ENCODE measurements at places on chromosomes 16 and 17. TPM values are rescaled to one million over a fixed set of nuclear protein-coding genes. Genes with fewer than 3 reads are reported as not detected.

Gene SGCA
- 158 TPM for total RNA-seq

Gene SLC2A4
- total RNA-seq, result 7.7 TPM

Gene SLC12A3
- not detected for total RNA-seq

Gene CD300H
- not detected for total RNA-seq

Gene DPEP3
- total RNA-seq, result not detected

Gene ATP2C2
- total RNA-seq, result 0.28 TPM

Gene DPEP2
- 6.1 TPM for total RNA-seq

Gene FOXJ1
- total RNA-seq, result not detected

Gene AOC2
- 0.68 TPM for total RNA-seq

Gene WNT9B
- 2.2 TPM for total RNA-seq

Gene ZP2
- not detected for total RNA-seq

Gene SHISA6
- under 0.01 TPM for total RNA-seq

Gene PABPN1L
- total RNA-seq, result not detected

Gene NPEPPS
- total RNA-seq, result 138 TPM

Gene CD79B
- 6.0 TPM for total RNA-seq

Gene GRAPL
- 3.0 TPM for total RNA-seq

Gene TEX19
- not detected for total RNA-seq

Gene ABCC12
- not detected for total RNA-seq

Gene ICAM2
- total RNA-seq, result 41.6 TPM

Gene MYH1
- not detected for total RNA-seq

Gene SCN4A
- not detected for total RNA-seq

Gene NUBP1
- 19.2 TPM for total RNA-seq

Gene ITFG1
- total RNA-seq, result 47.7 TPM

Gene OR1A1
- not detected for total RNA-seq

Gene TBC1D26
- not detected for total RNA-seq

Gene USP36
- 40.3 TPM for total RNA-seq

Gene KRTAP9-1
- total RNA-seq, result not detected

Gene IGF2BP1
- total RNA-seq, result not detected

Gene ESRP2
- 9.1 TPM for total RNA-seq

Gene MGAT5B
- total RNA-seq, result 0.14 TPM

Gene PARN
- total RNA-seq, result 66.7 TPM

Gene WDR81
- total RNA-seq, result 32.7 TPM

Gene PRKCB
- 7.5 TPM for total RNA-seq

Gene CCDC182
- total RNA-seq, result not detected

Gene P3H4
- 41.0 TPM for total RNA-seq

Gene P2RX5
- total RNA-seq, result not detected

Gene USP6
- 2.0 TPM for total RNA-seq

Gene SYNGR3
- total RNA-seq, result 0.49 TPM

Gene HNF1B
- not detected for total RNA-seq

Gene TBX6
- total RNA-seq, result 0.56 TPM

Gene SP6
- not detected for total RNA-seq

Gene EPX
- not detected for total RNA-seq

Gene TBC1D3B
- total RNA-seq, result 4.0 TPM

Gene GUCY2D
- not detected for total RNA-seq

Gene MSLN
- total RNA-seq, result not detected

Gene DBNDD1
- total RNA-seq, result 19.9 TPM

Gene EIF1
- 318 TPM for total RNA-seq

Gene HIC1
- total RNA-seq, result 53.9 TPM

Gene CNTNAP1
- 19.6 TPM for total RNA-seq

Gene FAM20A
- 25.3 TPM for total RNA-seq

Gene CCL1
- total RNA-seq, result not detected

Gene ITGB4
- total RNA-seq, result 11.6 TPM

Gene DHX58
- total RNA-seq, result 13.7 TPM

All from thoracic aorta (tissue), 2 donors.